ENCODE measurements at places on chromosomes 4 and X.

DNA sequence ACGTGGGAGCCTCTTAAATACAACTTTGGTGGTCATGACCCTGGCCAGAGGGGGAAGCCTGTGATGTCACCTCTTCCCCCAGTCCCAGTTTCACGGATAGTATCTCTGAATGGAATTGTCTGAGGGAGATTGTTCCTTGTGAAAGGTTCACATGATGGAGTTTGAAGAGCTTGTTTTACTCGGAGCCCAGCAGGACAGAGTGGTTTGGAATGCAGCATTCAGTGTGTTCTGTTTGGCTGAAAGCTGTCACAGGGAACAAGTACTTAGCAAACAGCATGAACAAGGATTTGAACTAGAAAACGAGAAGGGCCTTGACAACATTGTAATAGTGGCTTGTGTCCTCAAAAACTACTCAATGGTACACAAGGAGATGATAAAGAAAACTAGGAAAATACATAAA lies 133.9 kb upstream of the CXorf66 start:
- DNase-seq: no peak

DNA sequence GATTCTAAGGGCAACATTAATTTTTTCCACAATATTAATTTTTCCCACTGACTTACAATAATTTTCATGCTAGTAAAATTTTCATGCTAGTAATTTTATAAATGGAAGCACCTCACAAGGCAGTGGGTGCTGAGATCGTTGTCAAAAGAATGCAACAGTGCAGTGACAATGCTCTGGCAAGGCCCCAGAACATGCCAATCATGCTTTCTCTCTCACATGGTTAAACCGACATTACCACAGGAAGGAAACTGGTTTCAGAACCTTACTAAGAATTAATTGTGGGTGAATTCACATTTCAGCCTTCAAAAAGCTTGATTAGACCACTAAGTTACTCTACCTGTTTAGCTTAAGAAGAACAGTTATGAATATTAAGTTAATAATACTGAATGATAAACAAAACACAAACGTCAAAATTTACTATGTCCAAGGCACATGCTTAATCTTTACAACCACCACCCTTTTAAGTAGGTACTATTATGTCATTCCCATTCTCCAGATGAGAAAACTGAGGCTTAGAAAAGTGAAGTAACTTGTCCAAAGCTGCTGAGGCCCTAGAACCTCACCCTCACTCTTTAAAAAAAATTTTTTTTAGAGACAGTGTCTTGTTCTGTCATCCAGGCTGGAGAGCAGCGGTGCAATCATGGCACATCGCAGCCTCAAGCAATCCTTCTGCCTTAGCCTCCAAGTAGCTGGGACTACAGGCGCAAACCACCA lies 10.0 kb upstream of the OPHN1 start:
- DNase-seq: peak; percentile 35

DNA sequence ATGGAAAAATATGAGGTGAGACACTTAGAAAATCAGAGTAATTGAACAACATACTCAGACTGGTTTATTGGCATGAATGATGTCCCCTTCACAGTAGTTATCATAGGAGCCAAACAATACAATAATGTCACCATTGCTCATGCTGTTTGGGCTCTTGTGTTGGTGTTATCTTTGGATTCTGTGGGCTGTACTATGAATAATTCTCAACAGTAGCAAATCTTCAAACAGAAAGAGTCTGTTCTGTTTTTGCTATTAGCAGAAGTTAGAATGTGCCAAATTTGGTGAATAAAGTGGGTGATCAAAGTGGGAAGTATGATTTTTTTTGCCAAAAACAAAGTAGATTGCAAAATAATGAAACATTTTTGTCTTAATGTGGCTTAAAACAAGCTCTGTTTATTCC lies 58.3 kb downstream of the GRID2 start:
- no peak for DNase-seq

DNA sequence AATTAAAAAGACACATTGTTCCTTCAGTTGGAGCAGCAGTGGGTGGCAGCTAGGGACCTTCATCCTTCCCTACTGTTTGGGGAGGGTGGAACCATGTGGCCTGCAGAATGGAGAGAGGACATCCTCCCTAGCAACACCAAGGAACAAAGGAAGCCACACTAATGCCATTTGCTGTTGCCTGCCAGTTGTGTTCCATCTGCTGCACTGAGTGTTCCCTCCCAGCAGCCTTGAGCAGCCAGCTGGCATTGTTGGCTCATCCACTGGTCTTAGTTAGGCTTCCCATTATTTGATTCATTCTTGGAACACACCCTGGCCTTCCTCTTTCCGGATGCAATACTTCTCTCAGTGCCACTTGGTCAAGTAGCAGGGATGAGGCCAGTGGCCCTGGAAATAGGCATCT lies 25.0 kb upstream of the HMGB3 start:
- DNase-seq: no peak

All from HFFc6 (cell line).